Dermis blood vessel endothelial cell (primary cell): ENCODE measurements at places on chromosomes 5 and 9. TPM values are rescaled to one million over a fixed set of nuclear protein-coding genes. Genes with fewer than 3 reads are reported as not detected.

DNA sequence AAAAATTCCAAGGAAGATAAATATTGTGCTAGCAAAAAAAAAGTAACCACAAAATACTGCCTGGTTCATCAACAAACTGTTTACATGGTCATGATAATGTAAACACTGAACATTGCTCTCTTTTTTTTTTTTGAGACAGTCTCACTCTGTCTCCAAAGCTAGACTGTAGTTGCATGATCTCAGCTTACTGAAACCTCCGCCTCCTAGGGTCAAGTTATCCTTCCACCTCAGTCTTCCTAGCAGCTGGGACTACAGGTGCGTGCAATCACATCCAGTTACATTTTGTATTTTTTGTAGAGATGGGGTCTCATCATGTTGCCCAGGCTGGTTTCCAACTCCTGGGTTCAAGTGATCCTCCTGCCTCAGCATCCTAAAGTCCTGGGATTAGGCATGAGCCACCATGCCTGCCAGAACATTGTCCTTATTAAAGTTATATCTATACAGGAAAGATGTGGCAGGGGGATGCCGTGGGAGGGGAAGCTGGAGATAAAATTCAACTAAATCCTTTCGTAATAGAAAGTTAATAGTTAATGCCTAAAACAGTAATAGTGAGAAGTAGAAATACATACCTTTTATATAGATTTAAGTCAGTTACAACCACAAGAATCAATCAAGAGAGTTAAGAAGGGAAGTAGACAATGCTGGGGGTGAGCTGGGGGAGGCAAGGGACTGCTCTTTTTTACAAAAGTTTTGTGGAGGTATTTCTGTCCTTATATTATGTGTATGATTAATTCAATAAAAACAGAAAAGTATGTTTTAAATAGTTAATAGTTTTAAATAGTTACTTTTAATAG lies 52.3 kb downstream of the RGMB start:
- DNase-seq = no peak

DNA sequence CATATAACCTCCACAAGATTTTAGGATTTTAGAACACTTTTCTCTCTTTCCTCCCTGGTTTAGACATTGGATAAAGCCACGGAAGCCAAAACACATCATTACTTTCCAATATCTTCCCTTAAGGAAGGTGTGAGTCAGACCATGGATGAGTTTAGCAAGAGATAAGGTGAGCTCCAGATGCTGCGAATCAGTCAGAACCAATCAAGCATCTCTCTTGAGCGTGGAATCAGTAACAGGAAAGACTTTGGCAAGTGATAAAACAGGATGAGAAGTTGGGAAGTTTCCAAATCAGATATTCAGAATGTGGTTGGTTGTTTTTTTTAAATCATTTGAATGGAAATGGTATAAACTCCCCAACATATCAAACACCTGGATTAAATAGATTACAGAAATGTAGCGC lies 397.8 kb downstream of the EFNA5 start:
- DNase-seq = peak; percentile 58

DNA sequence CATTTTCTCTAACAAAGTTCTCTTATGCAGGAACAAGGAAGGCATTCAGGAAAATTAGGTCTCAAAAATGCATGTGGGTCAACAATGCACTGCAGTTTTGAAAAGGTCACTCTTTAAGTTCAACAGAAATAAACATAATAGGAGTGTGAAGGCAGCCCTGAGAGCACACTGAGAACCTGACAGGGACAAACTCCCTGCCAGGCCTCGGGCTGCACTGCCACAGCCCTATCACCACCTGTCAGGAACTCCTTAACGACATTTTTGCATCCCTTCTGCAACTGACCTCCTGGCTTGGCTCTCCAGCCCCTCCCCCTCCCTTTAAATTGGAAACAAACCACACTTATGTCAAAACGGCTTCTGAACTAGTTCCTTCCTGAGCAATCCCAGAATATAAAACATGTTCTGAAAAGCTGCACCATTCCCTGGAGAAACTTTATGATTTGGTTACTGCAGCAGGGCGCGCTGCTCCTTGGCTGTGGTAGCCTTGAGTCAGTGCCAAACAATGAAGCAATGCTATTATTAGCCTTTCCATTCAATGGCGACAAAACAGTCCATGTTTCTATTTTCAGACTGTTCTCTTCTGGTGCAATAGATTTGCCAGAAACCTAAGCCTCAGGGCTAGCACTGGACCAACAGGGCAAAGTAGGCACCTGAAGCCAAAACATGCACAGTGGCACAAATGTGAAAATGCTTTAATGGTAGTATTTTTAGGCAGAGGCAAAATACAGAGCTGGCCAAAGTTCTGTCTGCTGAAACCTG lies 160.1 kb upstream of the ZNF608 start:
- DNase-seq = peak; percentile 82

GRCh38 chr5:177361418-177362291 lies 3.9 kb downstream of the RGS14 start:
- DNase-seq = no peak

GRCh38 chr9:71743217-71743705 lies 25.1 kb downstream of the CEMIP2 start:
- DNase-seq = peak; percentile 34

GRCh38 chr9:106981396-106982287 lies 118.7 kb downstream of the ZNF462 start:
- no peak for DNase-seq

GRCh38 chr5:124079062-124079461 lies 567.1 kb downstream of the CSNK1G3 start:
- DNase-seq = no peak

DNA sequence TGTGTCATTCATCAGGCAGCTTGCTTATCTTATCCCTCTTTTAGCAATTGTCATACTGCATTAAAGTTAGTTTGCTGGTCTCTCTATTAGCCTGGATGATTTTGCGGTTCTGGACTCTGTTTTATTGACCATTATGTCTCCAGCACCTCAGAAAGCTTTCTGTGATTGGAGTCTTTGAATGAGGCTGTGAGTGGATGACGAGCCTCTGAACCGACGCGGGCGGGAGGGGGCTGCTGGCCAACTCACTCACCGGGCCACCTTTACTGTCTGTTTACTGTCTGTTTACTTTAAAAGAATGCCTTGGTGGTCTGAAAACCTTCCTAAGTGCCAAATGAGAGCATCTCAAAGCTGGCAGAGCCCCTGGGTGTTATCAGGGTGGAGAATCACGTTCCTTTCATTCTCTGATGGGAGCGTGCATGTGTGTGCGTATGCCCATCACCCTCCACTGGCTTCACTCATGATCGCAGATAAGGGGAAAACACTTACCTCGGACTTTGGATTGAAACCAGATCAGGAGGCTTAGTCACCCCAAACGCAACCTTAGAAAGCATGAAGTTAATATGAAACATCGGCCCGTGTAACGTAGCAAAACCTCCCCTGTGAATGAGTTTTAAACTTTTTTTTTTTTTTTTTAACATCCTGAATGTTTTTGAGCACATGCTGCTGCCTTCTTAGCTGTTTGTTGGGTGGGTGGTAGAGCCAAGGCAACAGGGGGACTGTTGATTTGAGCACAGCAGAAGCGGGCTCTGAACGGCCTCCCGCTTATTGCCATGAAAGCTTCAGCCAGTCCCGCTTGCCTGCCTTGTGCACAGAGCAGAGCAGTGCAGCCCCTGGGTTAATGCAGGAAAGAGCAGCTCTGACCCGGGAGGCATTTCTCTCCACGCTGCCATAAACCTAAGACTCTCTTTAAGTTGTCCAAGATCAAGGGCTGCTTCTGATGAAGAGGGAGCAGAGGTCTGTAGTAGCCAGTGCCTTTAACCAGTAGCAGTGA lies 173.6 kb downstream of the GADD45G start:
- DNase-seq = no peak

- no peak for DNase-seq
These were observed 11.5 kb downstream of the CAMK4 start for GRCh38 chr5:111235635-111236034.

GRCh38 chr9:109274884-109275730 lies 45.8 kb downstream of the EPB41L4B start:
- DNase-seq = no peak

DNA sequence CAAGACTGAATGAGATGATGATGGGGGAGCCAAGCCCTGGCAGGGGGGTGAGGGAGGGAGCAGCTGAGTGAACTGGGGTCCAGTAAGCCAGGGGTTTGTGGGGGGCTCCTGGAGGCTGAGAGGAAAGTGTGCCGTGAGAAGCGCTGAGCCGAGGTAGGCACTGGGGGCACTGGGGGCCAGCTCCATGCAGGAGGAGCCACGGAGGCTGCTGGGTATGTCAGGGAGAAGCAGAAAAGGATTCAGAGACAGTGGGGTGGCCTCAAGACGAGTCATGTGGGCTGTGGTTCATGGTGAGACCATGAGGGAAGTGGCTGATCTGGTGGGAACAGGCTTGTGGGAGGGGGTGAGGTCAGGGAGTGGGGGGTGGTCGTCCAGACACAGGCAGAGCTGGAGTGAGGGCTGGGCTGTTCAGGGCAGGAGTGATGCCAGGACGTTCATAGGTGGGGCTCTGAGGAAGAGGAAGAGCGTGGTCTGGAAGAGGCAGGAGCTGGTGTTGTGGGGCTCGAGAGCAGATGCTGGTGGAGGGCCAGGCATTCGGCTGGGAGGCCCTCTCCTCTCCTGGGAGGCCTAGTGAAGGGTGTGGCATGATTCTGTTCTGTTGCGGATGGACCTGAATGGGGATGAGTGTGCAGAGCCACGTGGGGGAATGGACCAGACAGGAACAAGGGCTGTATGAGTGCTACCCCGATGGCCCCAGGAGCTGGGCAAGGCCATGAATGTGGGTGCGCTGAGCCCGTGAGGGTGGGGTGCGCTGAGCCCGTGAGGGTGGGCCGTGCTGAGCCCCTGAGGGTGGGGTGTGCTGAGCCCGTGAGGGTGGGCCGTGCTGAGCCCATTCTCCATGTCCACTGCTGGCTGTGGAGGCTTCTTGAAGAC lies 92.7 kb upstream of the CACNA1B start:
- DNase-seq = no peak

DNA sequence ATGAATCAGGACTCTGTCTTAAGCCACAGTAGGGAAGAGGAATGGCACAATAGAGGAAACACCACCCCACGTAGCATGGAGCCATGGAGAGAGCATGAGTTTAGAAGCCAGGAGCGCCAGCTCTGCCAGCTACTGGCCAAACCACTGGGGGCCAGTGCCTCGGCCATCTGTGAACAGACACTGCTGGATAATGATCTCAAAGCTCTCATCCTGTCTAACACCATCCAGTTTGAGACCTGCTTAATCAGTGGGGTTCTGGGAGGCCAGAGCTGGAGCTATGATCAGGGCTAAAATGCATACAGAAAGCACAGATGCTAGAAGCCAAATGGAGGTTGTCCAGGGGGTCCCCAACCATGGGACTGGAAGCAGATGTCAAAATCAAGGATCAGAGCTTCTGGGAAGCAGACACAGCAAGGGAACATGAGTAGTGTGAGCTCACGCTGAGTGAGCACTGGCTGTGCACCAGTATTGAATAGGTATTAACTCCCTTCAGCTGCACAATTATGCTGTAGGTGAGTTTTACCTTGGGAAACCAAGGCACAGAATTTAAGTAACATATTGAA lies 92.7 kb downstream of the KCNIP1 start:
- DNase-seq = no peak

GRCh38 chr9:33273266-33273971 lies 8.6 kb downstream of the CHMP5 start:
- no peak for DNase-seq

DNA sequence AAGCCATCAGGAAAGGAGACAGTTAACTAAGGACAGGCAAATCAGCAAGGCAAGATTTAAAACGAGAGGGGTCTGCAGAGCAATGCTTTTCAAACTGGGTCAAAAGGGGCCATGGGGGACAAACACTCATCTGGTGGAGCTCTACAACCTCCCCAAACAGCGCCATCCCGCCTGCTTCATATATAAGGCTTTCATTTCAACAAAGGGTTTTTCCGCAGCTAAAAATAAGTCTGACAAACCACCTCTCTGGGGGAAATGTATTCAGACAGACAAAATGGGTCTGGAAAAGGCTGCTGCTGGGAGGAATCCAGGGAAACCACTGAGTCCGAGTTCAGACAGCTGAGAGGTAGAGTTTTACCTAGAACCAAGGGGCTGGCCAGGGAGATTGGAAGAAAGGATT lies 8.3 kb upstream of the SEPTIN8 start:
- no peak for DNase-seq

GRCh38 chr5:74028406-74028805 lies 402.4 kb downstream of the ARHGEF28 start:
- no peak for DNase-seq

GRCh38 chr5:122180863-122181548 lies 51.7 kb downstream of the ZNF474 start:
- DNase-seq = peak; percentile 68

- DNase-seq = no peak
These were observed 3.2 kb upstream of the SMIM32 start for GRCh38 chr5:136195971-136196820.

GRCh38 chr9:30534896-30535295 lies 1849.5 kb upstream of the ACO1 start:
- DNase-seq = no peak

DNA sequence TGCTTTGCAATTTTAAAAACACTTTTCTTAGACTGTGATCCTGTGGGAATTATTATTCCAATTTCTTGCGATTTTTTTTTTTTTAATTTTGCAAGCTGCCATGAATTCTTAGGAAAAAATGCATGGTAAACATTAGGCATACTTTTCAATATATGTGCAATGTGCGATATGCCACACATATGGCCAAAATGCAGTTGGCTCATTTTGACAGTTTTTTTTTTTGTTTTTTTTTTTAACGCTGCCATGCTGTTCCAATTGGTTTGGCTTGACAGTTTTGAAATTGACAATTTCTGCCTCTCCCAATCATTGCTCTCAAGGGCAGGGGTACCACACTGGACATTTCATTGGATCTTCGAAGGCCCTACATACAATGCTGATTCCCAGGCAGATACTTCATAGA lies 36.4 kb downstream of the DAPK1 start:
- no peak for DNase-seq

DNA sequence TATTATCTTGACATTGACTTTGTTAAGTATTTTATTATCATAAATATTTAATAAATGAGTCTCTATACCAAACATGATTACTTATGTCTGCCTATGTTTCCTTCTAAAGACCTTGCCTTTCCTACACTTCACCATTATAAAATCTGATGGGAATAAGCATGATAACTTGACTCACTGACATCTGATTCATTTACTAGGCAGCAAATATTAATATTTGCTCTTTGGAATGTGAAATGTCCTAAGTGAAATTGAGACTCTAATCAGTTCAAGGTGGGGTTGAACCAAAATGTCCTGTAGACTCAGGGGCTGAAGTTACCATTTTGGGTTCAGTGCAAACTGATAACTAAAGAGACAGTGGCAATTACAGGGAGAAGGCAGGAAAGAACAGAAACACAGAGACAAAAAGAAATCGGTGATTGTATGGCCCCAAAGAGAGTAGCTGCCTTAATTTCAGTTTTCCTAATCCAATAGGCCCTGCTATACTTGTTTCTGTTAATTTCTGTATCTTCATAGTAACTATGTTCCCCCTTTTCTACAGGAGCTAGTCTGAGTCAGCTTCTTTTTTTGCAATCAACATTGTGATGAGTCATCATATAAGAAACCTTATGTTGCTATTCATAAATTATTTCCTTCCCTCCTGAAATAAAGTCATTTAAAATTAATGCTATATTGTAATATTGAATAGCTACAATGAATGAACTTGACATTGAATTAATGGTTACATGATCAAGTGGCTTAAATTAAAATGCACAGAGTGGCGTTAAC lies 296.8 kb downstream of the PDE4D start:
- peak; percentile 59 for DNase-seq

The C8G gene
- 1.7 TPM in 1 of 2 replicates, not detected in the other for total RNA-seq

The HSD17B3 gene
- not detected in 2 replicates for total RNA-seq

The RNF130 gene
- 61.6 and 69.4 TPM in 2 replicates for total RNA-seq

The ABLIM3 gene
- 29.8 and 41.3 TPM in 2 replicates for total RNA-seq

The SMIM33 gene
- not detected in 2 replicates for total RNA-seq

The SPATA31A5 gene
- total RNA-seq = not detected in 2 replicates

The FCN2 gene
- total RNA-seq = not detected in 2 replicates

The KLHL3 gene
- 21.1 and 32.6 TPM in 2 replicates for total RNA-seq

The SPAAR gene
- 3.2 and 3.8 TPM in 2 replicates for total RNA-seq
